ENCODE measurements at places on chromosomes 5 and 9.

- no peak for DNase-seq
Measured at GRCh38 chr5:118698774-118699173, 289.6 kb downstream of the DTWD2 start.

GRCh38 chr5:76941000-76941399, 11.8 kb upstream of the CRHBP start:
- no peak for DNase-seq

DNA sequence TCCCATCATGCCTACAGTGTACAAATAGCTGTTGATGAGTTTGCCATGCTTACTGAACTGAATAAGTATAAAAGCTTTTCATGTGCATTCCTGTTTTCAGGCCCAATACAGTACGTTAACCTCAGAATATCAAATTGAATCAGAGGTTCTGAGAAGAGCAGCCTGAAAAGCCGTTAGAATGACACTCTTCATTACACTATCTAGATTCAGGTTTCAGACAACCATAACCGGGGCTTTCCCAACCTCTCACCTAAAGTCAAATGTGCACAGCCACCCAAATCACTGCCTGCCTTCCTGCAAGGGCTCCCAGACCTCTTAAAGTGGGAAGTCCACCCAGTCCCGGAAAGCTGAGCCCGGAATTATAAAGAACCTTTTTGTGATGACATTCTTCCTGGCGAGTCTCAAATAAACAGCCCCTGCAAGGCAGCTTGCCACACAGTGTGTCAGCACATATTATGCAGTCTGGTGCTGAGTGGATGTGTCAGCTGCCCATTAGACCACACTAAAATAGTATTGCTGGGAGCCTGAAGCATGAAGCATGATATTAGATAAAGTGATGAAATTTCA, 245.8 kb downstream of the TLE4 start:
- DNase-seq = no peak

- no peak for DNase-seq
Measured at GRCh38 chr9:33750839-33751339, 44.5 kb upstream of the PRSS3 start.

DNA sequence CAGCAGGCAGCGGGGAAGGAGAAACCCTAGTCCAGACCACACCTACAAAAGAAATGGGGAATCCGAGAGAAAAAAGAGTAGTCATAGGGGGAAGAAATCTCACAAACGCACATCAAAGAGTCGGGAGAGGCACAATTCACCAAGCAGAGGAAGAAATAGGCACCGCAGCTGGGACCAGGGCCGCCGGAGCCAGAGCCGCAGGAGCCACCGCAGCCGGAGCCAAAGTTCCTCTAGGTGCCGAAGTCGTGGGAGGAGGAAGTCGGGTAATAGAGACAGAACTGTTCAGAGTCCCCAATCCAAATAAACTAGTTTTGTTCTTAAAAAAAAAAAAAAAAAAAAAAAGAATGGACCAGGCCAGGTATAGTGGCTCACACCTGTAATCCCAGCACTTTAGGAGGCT, 29.3 kb downstream of the REEP5 start:
- no peak for DNase-seq

GRCh38 chr5:12901696-12902095, 997.5 kb upstream of the CTNND2 start:
- DNase-seq = no peak

DNA sequence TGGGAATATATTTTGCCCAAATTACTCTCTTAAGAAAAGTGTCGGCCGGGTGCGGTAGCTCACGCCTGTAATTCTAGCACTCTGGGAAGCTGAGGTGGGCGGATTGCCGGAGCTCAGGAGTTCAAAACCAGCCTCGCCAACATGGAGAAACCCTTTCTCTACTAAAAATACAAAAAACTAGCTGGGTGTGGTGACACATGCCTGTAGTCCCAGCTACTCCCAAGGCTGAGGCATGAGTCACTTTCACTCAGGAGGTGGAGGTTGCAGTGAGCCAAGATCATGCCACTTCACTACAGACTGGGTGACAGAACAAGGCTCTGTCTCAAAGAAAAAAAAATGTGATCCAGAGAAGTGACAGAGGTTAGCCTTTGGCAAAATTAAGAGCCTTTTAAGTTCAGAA, 26.4 kb upstream of the TMEM171 start:
- peak; percentile 73 for DNase-seq

- DNase-seq = no peak
Measured at GRCh38 chr5:96649251-96649662, 12.9 kb upstream of the CAST start.

GRCh38 chr5:9445826-9446388, 100.0 kb downstream of the SEMA5A start:
- no peak for DNase-seq

DNA sequence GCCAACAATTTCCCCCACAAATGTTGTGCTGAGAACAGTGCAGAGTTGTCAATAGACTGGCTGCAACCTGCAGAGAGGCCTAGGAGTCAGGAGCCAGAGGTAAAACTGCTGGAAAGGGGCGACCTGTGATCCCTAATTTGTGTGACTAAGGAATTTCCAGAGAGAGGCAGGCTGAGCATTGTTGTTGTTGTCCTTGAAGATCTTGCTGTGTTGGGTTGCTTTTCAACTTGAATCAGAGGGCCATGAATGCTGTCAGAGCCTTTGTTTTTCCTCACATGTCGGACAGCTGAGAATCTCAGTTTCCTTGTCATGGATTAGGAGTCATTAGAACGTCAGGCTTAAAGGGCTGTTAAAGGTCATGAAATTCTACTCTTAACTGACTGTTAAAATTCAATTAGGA, 134.6 kb upstream of the ASTN2 start:
- no peak for DNase-seq

GRCh38 chr5:1161833-1162229, 39.6 kb upstream of the SLC6A19 start:
- peak; percentile 76 for DNase-seq

- DNase-seq = no peak
Measured at GRCh38 chr5:23820765-23821471, 313.5 kb downstream of the PRDM9 start.

- DNase-seq = no peak
Measured at GRCh38 chr9:16750553-16750952, 119.9 kb downstream of the BNC2 start.

DNA sequence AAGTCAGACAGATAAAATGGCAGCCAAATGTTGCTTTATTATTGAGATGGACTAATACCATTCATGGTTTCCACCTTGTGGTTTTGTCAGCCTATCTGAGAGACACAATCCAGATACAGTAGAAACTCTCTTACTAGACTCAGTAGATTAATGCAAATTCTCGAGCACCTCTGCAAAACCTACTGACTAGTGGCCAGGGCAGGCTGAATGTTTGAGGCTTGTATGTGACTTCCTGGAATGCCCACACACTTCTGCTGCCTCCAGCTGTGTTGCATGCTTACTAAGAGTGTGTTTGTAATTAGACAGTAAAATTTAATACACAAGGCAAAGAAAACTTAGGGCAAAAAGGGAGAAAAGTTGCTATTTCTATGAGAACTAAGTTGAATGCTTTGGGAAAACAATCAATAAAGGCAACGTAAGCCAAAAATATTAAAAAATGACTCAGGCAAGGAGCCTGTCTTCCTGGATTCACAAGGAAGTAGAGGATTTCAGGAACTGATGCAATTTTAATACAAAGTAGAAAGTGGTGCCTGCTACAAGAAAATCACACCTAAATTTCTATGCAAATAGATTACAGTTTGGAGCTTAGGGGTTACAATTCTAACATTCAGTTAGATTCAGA, 30.2 kb upstream of the CCNG1 start:
- no peak for DNase-seq

DNA sequence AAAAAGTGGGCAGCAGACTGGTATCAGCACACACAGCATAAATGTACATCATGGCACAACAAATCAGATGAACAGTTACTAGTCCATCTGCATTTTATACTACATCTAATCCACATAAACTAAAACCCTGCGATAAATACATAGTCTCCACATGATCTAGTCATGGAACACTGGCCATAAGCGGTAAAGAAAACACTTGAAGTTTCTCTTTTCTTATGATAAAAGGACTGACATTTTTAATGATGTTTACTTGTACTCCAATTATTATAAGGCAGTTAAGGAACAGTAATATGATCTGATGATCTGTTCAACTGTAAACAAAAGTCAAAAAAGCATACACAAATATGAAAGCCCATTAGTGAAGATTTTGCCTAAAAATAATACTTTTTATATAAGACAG, 112.5 kb downstream of the MPDZ start:
- no peak for DNase-seq

DNA sequence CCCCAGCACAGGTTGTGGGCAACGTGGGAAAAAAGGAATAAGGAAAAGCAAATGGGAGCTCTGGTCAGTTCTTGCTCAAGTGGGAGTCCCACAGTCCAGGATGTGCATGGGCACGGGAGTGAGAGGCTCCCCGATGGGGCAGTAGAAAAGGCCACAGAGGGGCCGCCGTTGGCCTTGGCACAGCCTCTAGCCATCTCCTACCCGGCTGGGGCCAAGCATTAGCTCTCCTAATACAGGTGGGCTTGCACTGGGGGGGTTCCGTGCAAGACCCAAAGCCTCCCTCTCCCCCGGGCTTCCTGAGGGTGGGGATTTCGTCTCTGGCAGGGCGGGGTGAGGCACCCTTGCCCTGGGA, 212.2 kb upstream of the MVB12B start:
- no peak for DNase-seq

DNA sequence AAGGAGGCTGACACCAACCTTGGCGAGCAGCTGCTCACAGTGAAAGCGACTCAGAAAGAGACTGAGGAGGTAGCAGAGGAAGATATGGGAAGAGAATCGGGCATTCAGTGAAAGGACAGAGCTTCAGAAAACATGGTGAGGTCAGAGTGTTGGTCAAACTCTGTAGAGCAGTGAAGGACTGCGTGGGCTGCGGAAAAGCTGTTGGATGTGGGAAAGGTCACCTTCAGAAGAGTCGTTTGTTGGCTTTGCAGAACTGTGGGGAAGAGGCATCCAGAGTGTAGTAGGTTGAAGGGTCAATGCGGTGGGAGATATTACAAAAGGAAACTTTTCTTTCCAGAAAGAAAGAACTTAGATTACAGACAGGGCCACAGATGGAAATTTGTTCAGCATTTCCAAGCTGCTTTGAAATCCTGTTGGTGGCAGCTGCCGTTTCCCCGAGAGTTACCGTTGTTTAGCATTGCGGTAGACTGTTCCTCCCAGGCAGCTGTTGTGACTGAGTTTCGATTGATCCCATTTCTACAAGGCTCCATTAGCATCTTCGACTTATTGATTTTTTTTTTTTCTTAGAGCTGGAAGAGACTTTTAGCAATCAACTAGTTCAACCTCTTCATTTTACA, 58.3 kb upstream of the AFAP1L1 start:
- DNase-seq = no peak

- no peak for DNase-seq
Measured at GRCh38 chr5:146018514-146019375, 82.4 kb downstream of the SH3RF2 start.

- DNase-seq = no peak
Measured at GRCh38 chr5:112787896-112788295, 50.2 kb downstream of the APC start.

DNA sequence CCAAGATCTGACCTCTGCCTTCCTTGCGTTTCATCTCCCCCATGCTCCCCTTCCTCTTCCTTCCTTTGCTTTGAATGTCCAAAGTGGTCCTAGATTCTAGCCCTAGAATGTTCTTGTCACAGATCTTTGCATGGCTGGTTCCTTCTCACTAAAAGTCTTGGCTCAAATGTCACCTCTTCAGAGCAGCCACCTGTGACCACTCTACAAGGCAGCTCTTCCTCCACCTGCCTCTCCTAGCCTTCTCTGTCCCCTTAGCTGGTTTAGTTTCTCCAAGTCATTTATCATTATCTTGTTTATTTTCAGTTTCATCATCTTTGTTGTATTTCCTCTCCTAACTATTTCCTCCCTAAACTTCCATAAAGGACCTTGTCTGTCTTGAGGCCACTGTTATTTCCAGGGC, 7.1 kb upstream of the OCLN start:
- no peak for DNase-seq

DNA sequence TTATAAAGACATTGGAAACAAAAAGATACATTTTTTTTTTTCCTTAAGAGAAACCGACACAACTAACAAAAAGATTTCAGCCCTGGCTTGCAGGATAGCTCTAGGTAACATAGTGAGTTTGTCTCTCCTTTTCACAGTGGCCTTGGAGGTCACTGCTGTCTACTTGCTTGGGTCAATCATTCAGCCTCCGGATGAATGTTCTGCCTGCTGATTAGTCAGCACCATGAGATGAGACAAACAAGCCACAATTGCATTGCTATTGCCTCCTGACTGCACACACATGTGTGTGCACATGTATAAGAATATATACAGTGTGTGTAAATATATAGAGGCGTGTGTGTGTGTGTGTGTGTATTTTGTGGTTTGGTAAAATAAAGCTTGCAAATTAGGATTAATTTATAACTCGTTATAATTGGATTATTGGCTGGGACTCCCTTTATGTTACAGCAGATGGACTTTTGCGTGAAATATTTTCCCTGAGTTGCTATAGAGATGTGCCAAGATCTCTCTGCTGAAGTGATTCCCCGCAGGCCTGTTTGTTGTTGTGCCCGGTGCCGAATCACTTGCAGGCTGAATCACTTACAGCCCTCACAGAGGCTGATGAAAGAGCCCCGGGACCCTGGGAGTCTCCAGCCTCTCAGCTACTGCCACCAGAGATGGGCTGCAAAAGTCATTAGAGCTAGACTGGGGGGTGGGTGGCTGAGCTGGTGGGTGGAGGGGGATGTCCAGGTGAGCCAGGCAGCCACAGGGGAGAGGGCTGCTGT, 161.2 kb downstream of the FGF18 start:
- no peak for DNase-seq

DNA sequence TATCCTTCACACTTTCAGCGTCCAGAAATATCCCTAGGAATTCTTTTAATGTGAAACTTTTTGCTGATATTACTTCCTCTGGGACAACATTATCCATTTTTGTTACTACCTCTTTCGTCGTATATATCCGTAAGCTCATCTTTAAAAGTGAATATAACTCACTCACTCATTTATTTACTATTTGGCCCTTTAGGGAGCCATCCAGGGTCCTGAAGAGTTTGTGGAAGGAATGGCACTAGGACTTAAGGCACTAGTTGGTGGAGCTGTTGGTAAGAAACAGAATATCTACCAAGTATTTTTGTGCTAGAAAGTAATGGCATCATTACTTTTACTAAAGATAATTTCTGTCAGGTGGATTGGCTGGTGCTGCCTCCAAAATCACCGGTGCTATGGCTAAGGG, 192.7 kb downstream of the VPS13A start:
- DNase-seq = no peak

Data from head of caudate nucleus (tissue), 42 donors.